Small intestine (tissue), 16 donors: ENCODE measurements at places on chromosomes 5 and 9. TPM values are rescaled to one million over a fixed set of nuclear protein-coding genes. Genes with fewer than 3 reads are reported as not detected.
A peak's percentile ranks its signal among the peaks of the same experiment; 100 is the strongest.

DNA sequence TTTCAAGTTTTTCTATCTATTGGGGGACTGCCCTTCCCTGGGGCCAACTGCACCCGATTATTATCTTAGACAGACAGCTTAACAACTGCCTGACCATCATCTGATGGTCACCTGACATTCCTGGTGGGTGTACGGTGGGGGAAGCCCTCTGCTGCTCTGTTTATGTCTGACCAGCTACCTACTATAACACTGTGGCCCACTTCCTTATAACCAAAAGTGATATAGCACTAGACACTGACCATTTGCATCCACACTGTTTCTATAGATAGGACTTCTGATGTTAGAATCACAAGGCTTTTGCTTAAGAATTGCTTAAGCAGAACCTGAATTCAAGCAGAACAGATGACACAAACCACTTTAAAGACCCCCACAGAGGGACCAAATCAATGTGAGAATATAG is 110.5 kb upstream of the RAI14 start:
- H3K27me3 ChIP-seq = no peaks in the 10 kb centered on the region
- H3K27ac ChIP-seq = no peak overlapping the region
- no peak for DNase-seq
- no peaks in the 10 kb centered on the region for H3K36me3 ChIP-seq
- no peaks in the 10 kb centered on the region for H3K4me1 ChIP-seq

GRCh38 chr5:107680799-107681198 is 10.1 kb upstream of the EFNA5 start:
- no peak overlapping the region for H3K27ac ChIP-seq
- no peak for DNase-seq
- H3K4me3 ChIP-seq = no peak overlapping the region

GRCh38 chr9:99490729-99491128 is 268.6 kb downstream of the SEC61B start:
- H3K27me3 ChIP-seq = no peaks in the 10 kb centered on the region
- H3K4me1 ChIP-seq = no peaks in the 10 kb centered on the region
- no peak for DNase-seq
- H3K36me3 ChIP-seq = no peaks in the 10 kb centered on the region
- no peak overlapping the region for H3K4me3 ChIP-seq

The IRGM gene
- polyA plus RNA-seq = not detected

DNA sequence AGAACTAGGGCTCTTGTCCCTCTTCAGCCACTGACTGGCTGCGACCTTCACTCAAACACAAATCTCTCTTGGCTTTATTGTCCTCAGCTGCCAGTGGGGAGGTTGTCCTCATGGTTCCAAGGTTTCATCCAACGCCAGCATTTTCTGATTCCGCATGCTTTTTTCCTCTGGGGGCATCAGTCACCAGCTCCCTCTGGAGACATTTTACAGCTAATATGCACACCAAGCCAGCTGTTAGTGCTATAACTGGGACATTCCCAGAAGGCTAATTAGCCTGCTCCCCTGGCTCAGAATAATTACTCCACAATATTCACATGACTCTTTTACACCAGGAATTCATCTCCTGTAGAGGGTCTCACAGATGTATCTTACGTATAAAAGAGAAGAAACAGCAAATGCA is 193.6 kb upstream of the ANKRD55 start:
- no peak overlapping the region for H3K27ac ChIP-seq
- DNase-seq = no peak
- H3K27me3 ChIP-seq = no peaks in the 10 kb centered on the region
- H3K4me1 ChIP-seq = peaks cover 12% of the 10 kb centered on the region

- no peaks in the 10 kb centered on the region for H3K4me1 ChIP-seq
- no peaks in the 10 kb centered on the region for H3K27me3 ChIP-seq
- no peaks in the 10 kb centered on the region for H3K36me3 ChIP-seq
- H3K4me3 ChIP-seq = no peak overlapping the region
- no peak overlapping the region for H3K27ac ChIP-seq
Measured at GRCh38 chr5:5665225-5666075, 243.0 kb downstream of the ICE1 start.

The NMUR2 gene
- polyA plus RNA-seq = not detected

- no peak for DNase-seq
- H3K4me1 ChIP-seq = no peaks in the 10 kb centered on the region
- H3K27ac ChIP-seq = no peak overlapping the region
Measured at GRCh38 chr9:138007918-138008841, 130.6 kb downstream of the CACNA1B start.

The GABRA6 gene
- polyA plus RNA-seq = not detected

DNA sequence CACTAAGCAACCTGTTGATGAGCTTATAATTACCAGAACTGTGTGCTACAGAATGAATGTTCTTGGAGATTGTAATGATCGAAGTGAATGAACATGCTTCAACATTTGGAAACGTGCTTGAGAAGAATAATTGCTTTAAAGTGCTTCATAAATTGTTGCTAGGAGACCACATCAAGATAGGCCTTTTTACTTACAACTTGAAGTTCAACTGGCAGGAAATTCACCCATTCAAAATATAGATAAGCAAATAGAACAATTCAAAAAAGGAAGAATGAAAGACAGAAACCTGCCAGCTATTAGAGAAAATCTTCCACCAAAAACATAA is 38.0 kb upstream of the SLC44A1 start:
- H3K36me3 ChIP-seq = no peaks in the 10 kb centered on the region
- no peak for DNase-seq
- no peak overlapping the region for H3K27ac ChIP-seq

The ARHGEF39 gene
- 0.54 TPM for polyA plus RNA-seq

- peaks cover 18% of the 10 kb centered on the region for H3K36me3 ChIP-seq
- DNase-seq = peak; percentile 80
- H3K27me3 ChIP-seq = no peaks in the 10 kb centered on the region
- no peak overlapping the region for H3K4me3 ChIP-seq
- no peaks in the 10 kb centered on the region for H3K4me1 ChIP-seq
Measured at GRCh38 chr9:124934290-124934689, 6.6 kb downstream of the GOLGA1 start.

- no peak overlapping the region for H3K27ac ChIP-seq
- H3K4me3 ChIP-seq = no peak overlapping the region
- no peak for DNase-seq
- H3K27me3 ChIP-seq = no peaks in the 10 kb centered on the region
- H3K4me1 ChIP-seq = no peaks in the 10 kb centered on the region
- no peaks in the 10 kb centered on the region for H3K36me3 ChIP-seq
Measured at GRCh38 chr5:116600876-116601275, 26.3 kb upstream of the SEMA6A start.

The NTRK2 gene
- not detected for polyA plus RNA-seq

DNA sequence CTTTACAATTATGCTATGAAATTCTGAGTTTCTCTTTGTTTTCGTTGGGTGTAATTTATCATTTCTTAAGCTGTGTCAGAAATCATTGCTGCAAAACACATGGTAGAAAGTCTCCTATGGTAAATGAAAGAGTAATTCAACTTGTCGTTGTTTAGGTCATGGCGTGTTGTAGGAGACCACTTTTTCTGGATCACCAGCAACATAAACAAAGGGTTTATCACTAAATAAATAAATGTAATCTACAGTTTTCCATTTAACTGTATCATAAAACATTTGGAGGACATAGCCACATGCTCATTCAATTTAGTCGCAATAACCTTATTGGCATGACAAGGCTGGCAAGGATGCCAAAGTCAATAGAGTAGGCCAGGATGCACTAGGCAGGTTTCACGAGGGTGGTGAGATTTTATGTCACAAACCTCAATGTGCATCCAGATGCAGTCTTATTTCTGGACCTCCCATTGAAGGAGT is 154.4 kb upstream of the ERCC6L2 start:
- H3K4me1 ChIP-seq = peaks cover 11% of the 10 kb centered on the region
- H3K27ac ChIP-seq = no peak overlapping the region
- H3K27me3 ChIP-seq = no peaks in the 10 kb centered on the region
- no peaks in the 10 kb centered on the region for H3K36me3 ChIP-seq
- no peak overlapping the region for H3K4me3 ChIP-seq
- peak; percentile 57 for DNase-seq

DNA sequence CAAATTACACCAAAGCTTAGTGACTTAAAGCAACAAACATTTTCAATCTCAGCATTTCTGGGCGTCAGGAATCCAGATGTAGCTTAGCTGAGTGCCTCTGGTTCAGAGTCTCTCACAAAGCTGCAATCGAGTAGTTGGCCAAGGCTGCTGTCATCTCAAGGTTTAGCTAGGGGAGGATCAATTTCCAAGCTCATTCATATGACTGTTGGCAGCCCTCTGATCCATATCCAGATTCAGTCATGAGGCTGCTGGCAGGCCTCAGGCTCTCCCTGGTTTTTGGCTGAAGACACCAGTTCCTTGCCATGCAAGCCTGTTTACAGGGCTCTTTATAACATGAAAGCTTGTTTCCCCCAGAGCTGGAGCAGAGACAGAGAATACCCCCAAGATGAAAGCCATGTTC is 419.5 kb upstream of the TLE4 start:
- H3K36me3 ChIP-seq = no peaks in the 10 kb centered on the region
- no peak overlapping the region for H3K4me3 ChIP-seq
- H3K27me3 ChIP-seq = no peaks in the 10 kb centered on the region
- DNase-seq = no peak
- H3K4me1 ChIP-seq = no peaks in the 10 kb centered on the region
